Stimulated activated CD4-positive, alpha-beta T cell treated with anti-CD3 and anti-CD28 coated beads, Interleukin-15, amount 100 ng/mL, for 1 hour (primary cell): ENCODE measurements at places on chromosomes 1 and 21.

DNA sequence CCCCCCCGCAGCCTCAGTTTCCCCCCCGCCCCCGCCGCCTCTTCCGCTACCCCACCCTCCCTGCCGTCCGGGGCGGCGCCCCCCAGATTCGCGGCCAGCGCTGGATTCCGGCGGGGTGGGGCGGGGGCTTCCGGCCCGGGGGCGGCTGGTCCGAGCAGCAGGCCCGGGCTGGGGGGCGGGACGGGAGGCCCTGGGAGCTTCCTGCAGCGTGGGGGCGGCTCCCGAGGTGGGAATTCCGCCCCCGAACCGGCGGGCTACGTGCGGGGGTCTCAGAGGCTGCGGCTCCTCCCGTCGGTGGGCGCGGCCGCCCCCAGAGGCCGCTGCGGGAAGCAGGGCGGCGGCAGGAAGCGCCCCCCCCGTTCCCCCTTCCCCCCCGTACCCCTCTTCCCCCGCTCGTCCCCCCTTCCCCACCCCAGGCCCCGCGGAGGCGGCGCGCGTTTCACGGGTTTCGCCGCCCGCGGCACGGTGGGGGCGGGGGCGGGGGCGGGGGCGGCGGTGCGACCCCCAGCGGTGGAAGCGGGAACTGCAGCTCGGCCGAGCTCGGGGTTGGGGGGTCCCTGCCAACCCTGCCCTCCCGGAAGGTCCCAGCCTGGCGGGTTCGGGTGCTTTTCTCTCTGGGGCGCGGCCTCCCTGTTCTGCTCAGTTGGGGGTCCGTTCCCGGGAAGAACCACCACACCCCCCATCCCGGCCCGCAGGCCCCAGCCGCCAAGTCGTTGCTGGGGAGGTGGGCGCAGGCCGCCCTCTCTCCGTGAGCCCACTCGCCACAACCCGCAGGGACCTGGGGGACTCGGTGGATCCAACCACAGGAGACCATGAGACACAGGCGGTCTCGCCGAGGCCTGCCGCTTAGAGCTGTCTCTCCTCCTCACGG lies 76.3 kb downstream of the MORN1 start:
- DNase-seq: peak; percentile 49

DNA sequence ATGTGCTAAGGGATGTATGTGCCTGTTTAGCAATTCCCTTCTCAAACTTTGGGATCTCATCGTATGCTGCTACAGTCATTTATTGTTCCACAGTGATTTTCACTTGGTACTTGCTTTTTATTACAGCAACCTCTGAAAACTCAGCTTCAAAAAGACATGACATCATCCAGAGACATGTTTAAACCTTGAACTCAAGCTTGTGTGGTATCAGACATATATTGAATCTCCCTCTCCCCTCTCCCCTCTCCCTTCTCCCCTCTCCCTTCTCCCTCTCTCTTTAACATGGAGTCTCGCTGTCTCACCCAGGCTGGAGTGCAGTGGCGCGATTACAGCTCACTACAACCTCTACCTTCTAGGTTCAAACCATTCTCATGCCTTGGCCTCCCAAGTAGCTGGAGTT lies 19.5 kb upstream of the TUT4 start:
- no peak for DNase-seq

DNA sequence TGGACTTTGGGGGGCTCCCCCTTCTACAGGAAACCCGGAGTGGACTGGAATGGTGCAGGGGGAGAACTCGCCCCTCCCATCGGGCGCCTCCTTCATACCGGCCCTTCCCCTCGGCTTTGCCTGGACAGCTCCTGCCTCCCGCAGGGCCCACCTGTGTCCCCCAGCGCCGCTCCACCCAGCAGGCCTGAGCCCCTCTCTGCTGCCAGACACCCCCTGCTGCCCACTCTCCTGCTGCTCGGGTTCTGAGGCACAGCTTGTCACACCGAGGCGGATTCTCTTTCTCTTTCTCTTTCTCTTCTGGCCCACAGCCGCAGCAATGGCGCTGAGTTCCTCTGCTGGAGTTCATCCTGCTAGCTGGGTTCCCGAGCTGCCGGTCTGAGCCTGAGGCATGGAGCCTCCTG lies at the start of gene TNFRSF14:
Gene TNFRSF14 (plus strand): TSS at position 95 of the 401 bp plus-strand sequence. CDS start 294 bp downstream, at position 389.
- DNase-seq: peak; percentile 29

DNA sequence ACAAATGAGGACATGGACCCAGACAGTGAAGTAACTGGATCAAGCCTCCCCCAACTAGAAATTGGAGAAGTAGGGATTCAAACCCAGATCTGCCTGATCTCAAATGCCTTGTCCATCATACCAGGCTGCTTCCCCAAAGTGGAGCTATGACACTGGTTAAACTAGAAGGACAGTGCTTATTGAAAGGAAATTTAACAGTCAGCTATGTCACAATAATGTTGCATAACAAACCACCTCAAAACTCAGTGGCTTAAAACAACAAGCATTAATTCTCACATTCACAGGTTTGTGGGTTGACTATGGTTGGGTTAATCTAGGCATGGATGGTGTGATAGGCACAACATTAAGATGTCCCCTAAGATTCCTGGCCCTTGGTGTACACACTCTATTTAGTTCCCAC lies 107.1 kb downstream of the TAS1R2 start:
- DNase-seq: no peak

GRCh38 chr1:154973344-154974101 lies 958 bp upstream of the CKS1B start:
- DNase-seq: peak; percentile 85

DNA sequence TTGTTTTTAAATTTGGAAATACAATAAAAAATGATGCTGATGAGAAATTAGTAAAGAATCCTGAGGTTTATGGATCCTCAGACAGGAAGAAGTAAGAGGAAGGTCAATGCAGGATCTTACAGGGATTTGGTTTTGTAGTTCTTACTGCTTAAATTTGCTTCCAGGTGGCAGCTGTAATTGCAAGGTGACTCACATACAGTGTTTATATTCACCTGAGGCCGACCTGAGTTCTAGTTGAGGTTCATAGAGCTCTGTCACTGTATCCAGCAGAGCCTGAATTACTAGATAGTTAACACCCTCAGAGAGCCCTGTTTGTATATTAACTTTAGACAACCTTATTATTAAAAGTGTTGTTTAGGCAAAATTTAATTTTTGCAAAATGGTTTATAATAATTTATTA lies 1.4 kb upstream of the WDR26 start:
- no peak for DNase-seq
